ENCODE measurements at places on chromosomes 2 and 18. TPM values are rescaled to one million over a fixed set of nuclear protein-coding genes. Genes with fewer than 3 reads are reported as not detected.

SKOR2 gene
- total RNA-seq, result not detected

ASXL2 gene
- total RNA-seq, result 7.3 TPM

KCNG3 gene
- not detected for total RNA-seq

COL5A2 gene
- total RNA-seq, result 403 TPM

GALNT5 gene
- total RNA-seq, result 28.8 TPM

ABCA12 gene
- under 0.01 TPM for total RNA-seq

FOXD4L1 gene
- total RNA-seq, result 0.06 TPM

NR4A2 gene
- 9.4 TPM for total RNA-seq

CFLAR gene
- total RNA-seq, result 85.8 TPM

SLC23A3 gene
- 1.6 TPM for total RNA-seq

MDH1B gene
- 1.7 TPM for total RNA-seq

FIGN gene
- total RNA-seq, result 1.3 TPM

GPAT2 gene
- total RNA-seq, result 5.8 TPM

ADRA2B gene
- total RNA-seq, result not detected
